ENCODE measurements at places on chromosomes 3 and 15.

GRCh38 chr15:101204739-101205535, 46.9 kb downstream of the CHSY1 start:
- DNase-seq = no peak

DNA sequence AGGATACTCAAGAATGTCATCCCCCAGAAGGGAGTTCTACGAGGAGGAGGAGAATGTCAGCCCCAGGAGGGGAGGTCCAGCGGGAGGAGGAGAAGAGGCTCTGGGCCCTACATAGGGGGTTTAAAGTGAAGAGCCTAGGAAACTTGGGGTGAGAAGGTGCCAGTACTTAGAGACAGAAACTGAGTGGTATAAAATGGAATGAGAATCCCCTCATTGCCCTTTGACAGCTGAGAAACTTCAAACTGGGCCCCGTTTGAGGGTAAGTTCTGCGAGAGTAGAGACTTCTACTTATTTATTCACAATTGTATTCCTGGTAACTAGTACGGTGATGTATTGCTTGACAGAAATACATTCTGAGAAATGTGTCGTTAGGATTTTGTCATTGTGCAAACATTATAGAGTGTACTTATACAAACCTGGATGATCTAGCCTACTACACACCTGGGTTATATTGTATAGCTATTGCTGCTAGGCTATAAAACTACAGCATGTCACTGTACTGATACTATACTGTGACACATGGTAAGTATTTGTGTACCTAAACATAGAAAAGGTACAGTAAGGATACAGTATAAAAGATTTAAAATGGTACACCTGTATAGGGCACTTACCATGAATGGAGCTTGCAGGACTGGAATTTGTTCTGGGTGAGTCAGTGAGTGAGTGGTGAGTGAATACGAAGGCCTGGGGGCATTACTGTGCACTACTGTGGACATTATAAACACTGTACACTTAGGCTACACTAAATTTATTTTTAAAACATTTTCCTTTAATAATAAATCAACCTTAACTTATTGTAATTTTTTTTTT, 62.0 kb downstream of the TSC22D2 start:
- no peak for DNase-seq

DNA sequence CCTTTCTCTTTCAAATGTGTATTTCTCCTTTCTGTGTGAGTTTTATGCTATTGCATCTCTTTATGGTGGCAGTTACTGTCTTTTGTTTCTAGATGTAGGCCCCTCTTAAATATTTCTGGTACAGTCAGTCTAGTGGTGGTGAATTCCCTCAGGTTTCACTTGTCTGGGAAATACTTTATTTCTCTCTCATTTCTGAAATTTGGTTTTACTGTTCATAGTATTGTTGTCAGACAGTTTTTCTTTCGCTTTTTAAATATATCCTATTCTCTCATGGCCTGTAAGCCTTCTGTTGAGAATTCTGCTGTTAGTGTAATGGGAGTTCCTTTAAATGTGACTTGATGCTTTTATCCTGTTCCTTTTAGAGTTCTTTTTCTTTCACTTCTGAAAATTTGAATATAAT, 874.0 kb downstream of the PLOD2 start:
- no peak for DNase-seq

GRCh38 chr3:39531066-39531465, 63.6 kb downstream of the MOBP start:
- no peak for DNase-seq

- DNase-seq = no peak
These were observed 111.6 kb downstream of the AQP9 start for GRCh38 chr15:58249646-58250312.

- DNase-seq = no peak
These were observed 270.2 kb downstream of the CADM2 start for GRCh38 chr3:85228966-85229365.

GRCh38 chr3:195172039-195172684, 98.8 kb downstream of the XXYLT1 start:
- DNase-seq = no peak

- no peak for DNase-seq
These were observed 144.6 kb downstream of the RORA start for GRCh38 chr15:61084472-61084871.

DNA sequence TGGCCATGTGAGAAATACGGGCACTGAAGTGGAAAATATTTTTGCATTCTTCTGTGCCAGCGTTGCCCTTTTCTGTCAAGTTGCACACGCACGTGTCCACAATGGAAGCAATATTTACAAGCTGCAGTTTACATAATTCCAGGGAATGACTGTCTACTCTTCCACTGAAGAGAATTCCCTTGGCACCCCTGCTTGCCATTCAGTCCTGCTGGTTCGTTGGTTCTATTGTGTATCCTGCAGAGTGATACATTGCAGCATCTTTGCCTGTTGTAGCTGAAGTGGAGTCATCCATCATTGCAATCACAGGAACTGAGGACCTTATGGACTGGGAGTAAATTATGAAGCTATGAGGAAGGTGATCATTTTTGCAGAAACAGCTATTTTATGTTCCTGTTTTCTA, 759.4 kb downstream of the ROBO2 start:
- no peak for DNase-seq

- DNase-seq = no peak
These were observed 21.9 kb downstream of the ZFAND6 start for GRCh38 chr15:80081390-80081789.

DNA sequence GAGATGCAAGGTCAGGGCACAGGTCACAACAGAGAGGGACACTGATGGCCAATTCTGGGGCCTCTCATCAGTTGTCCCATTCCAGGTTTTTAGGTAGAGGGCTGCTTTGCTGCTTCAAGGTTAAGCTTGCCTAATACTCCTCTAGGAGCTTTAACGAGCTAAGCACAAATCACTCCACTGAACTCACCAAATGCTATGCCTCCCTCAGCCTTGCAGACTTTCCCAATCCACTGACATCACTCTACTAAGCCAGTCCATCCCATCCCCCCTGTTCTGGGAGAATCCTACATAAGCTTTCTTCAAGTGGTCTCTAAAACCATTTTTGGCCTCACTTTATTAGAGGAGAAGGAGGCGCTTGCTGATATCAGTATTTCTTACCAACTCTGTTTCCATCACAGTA, 24.8 kb upstream of the PDCD6IP start:
- no peak for DNase-seq

- DNase-seq = no peak
These were observed 23.4 kb downstream of the RAB5A start for GRCh38 chr3:19970327-19970726.

- DNase-seq = peak; percentile 4
These were observed 106.6 kb downstream of the LRIG1 start for GRCh38 chr3:66394019-66394752.

- DNase-seq = no peak
These were observed 262.5 kb downstream of the PLOD2 start for GRCh38 chr3:145898487-145898886.

DNA sequence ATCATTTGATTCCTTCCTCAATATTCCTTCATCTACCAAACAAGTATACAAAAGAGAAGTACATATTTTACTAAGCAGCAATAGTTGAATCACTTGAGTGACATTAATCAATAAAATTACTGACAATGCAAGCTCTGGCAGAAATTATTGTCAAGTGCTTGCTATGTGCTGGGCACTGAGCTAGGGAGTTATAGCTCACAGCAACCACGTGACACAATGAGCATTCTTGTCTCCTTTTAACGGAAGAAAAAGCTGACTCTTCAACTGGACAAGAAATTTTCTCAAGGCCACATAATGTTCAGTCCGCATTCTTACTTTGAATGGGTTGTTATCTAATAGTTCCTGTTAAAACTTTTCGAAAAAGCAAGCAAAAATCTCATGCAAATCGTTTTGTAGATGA, 500.1 kb downstream of the PYDC2 start:
- DNase-seq = no peak

DNA sequence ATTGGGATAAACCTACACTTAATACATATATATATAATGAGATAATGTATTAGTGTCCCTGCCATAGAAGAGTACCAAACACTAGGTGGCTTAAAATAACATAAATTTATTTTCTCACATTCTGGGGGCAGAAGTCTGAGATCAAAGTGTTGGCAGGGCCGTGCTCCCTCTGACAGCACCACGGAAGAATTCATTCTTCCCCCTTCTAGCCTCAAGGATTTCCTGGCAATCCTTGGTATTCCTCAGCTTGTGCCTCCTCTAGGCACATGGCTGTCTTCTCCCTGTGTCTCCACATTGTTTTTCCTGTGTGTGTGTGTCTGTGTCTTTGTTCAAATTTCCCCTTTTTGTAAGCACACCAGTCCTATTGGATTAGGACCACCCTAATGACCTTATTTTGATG, 115.2 kb upstream of the AGBL1 start:
- DNase-seq = no peak

GRCh38 chr15:56765251-56765650, 31.9 kb upstream of the ZNF280D start:
- no peak for DNase-seq

- DNase-seq = no peak
These were observed 7.0 kb upstream of the RAB43 start for GRCh38 chr3:129128357-129129155.

DNA sequence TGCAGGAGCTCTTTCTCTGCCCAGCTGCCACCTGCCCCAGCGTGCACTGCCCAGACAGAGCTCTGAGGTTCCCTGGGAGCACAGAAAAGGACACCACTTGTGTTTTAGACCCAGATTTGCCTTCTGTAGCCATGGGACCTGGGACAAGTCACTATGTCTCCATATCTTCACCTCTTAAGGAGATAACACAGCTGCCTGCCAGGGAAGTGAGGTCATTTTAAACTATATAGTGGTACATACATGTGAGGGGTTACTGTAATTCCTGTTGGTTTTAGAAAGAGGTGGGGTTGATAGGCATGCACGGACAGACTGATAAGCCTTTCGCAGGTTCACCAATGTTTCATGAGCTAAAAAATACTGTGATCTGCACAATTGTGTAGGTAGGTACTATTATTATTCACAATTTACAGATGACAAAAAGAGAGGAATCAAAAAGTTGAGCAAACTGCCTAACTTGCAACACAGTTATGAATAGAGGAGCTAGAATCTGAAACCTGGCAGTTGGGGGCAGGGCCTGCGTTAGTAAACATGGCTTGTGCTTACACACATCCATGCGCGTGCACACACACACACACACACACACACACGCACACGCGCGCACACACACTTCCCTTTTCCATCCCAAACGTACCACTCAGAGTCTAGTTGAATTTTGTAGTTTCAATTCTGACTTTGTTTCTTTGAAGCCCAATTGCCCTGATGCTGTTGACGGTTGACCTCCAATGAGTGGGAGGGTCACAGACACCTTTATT, 193.6 kb downstream of the FAM43A start:
- DNase-seq = no peak

GRCh38 chr15:41004490-41004889, 51.2 kb downstream of the CHAC1 start:
- DNase-seq = no peak

GRCh38 chr3:186824430-186825139, 17.9 kb upstream of the ADIPOQ start:
- no peak for DNase-seq

All from stimulated activated CD8-positive, alpha-beta memory T cell treated with anti-CD3 and anti-CD28 coated beads, Interleukin-4, amount 100 ng/mL, for 4 hours (primary cell).